SIG-M5 (cell line): ENCODE measurements at places on chromosomes 13 and 19.

DNA sequence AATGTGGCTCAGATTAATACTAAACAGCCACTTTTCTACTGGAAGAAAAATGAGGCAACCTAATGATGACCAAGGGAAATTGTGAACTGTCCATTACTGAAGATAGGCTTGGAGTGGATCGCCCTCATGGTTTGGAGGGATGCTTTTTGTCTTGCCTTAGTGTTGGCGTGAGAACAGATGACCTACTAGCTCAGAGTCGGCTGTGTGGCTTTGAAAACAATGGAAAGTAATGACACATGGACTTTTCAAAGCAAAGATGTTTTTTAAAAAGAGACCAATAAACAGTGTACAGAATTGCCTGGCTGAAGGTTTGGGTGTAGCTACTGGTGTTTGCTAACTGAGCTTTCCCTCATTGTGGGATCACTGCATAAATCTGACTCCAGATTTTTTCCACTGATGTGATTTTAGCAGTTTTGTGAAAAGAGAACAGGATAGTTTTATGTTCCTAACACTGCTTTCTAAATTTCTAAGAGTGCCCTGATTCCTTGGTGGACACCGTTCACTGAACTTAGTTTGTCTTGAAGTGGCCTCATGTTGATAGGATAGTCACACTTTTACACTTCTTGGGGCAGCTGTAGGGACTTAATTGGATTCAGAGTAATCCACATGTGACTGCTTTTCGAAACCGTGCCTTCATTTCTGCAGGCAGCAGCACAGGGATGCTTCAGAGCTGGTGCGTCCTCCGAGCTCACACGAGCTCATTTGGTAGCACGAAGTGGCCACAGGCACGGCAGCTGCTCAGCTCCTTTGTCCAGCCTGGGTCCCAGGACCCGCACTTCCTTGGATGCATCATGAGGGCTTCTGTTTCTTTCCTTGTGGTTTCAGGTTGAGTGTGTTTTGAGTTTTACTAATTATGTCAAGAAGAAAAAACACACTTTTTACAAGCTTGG lies 4.3 kb downstream of the CEBPG start:
- no peak for DNase-seq

GRCh38 chr13:100203696-100204367 lies 114.9 kb downstream of the PCCA start:
- DNase-seq: no peak

DNA sequence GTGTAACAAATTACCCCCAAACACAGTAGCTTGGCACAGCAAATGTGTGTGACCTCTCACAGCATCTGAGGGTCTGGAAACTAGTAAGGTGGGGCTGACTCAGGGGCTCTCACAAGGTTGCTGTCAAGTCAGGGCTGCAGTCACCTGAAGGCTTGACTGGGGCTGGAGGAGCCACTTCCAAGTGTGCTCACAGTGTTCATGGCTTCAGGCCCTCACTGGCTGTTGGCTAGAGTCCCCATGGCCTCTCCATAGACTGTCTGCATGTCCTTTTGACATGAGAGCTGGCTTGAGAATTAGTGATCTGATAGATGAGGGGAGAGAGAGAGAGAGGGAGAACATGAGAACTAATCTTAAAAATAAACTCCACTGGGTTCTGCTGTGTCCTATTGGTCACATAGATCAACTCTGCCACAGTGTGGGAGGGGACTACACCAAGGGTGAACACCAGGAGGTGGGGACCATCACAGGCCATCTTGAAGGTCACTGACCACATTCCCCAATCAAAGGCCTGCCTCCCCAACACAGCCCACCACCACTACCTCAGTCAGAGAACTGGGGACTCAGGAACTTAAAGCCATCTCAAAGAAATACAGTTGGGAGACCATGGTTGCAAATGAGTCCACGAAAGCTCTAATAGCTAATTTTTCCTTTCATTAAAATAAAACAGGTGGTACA lies 38.2 kb upstream of the KATNAL1 start:
- DNase-seq: no peak

DNA sequence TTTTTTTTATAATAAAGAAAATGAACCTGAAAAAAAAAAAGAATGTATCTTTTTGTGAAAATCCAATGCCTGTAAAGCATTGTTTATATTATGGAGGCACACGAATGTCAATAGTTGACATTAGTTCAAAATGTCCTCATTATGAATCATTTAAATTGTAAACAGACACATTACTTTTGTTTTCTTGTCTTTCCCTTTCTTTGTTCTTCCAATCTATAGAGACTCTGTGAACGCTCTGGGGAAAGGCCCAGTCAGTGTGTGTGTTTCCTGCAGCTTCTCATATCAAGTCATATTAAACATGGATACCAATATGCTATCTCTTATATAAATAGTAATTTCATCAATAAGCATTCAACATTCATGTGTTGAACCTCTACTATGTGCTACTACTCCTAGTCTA lies 193.1 kb downstream of the KCTD12 start:
- no peak for DNase-seq

DNA sequence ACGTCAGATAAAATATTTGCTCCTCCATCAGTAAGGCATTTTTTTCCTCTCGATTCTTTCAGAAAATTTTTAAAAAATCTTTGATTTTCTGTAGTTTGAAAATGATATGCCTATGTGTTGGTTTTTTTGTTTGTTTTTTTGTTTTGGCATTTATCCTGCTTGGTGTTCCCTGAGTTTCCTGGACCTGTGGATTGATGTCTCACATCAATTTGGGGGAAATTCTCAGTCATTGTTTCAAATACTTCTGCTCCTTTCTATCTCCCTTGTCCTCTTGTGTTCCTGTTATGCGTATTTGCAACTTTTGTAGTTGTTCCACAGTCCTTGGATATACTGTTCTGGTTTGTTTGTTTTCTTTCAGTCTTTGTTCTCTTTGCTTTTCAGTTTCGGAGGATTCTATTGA lies 18.8 kb upstream of the FLT1 start:
- DNase-seq: no peak

DNA sequence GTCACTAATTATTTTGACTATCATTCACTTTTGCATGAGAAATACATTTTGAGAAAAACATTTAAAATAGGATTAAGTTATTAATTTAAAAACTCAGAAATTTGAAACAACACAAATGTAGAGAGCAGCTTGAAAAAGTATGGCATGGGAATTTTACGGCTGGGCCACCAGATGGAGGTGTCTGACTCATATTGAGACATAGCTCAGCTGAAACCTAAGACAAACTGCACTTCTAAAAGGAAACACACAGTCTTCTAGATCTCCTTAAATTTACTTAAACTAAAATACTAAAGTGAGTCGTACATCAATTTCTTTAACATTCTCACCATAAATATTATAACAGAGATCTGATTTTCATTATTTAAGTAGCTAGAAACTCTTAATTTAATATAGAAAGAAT lies 41.9 kb upstream of the POSTN start:
- no peak for DNase-seq

GRCh38 chr13:25743421-25743820 lies 308.4 kb downstream of the SHISA2 start:
- no peak for DNase-seq

DNA sequence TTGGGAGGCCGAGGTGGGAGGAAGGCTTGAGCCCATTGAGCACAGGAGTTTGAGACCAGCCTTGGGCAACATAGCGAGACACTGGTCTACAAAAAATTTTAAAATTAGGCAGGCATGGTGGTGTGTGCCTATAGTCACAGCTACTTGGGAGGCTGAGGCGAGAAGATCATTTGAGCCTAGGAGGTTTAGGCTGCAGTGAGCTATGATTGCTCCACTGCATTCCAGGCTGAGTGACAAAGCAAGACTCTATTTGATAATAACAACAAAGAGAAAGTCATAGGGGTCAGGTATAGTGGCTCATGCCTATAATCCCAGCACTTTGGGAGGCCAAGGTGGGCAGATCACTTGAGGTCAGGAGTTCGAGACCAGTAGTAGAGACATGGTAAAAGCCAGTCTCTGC lies 4.6 kb upstream of the SLC44A2 start:
- no peak for DNase-seq

DNA sequence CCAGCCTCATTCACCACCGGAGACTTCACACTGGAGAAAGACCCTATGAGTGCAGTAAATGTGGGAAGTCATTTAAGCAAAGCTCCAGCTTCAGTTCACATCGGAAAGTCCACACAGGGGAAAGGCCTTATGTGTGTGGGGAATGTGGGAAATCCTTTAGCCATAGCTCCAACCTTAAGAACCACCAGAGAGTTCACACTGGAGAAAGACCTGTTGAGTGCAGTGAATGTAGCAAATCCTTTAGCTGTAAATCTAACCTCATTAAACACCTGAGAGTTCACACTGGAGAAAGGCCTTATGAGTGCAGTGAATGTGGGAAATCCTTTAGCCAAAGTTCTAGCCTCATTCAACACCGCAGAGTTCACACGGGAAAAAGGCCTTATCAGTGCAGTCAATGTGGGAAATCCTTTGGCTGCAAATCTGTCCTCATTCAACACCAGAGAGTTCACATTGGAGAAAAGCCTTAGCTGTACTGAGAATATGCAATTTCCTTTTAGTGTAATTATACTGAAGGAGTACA lies 8.8 kb downstream of the ZNF211 start:
- DNase-seq: no peak

DNA sequence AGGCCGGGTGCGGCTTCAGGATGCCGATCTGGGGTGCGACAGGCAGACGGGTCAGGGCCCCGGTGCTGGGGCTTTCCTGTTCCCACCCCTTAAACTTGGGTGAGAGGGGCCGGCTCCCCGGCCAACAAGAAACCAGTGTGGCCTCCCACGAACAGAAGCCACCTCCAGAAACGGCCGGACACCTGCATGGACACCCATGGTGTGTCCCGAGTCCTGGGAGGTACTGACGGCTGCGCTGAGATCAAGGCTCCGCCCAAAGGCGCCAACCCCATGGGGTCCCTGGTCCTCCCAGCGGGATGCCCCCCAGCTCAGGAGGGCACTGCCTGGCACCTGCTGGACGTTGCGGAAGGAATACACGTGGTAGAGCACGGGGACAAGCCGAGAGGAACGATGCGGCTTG lies 11.5 kb downstream of the POLRMT start:
- no peak for DNase-seq

- no peak for DNase-seq
Measured at GRCh38 chr13:109776575-109776974, 9.8 kb downstream of the IRS2 start.

DNA sequence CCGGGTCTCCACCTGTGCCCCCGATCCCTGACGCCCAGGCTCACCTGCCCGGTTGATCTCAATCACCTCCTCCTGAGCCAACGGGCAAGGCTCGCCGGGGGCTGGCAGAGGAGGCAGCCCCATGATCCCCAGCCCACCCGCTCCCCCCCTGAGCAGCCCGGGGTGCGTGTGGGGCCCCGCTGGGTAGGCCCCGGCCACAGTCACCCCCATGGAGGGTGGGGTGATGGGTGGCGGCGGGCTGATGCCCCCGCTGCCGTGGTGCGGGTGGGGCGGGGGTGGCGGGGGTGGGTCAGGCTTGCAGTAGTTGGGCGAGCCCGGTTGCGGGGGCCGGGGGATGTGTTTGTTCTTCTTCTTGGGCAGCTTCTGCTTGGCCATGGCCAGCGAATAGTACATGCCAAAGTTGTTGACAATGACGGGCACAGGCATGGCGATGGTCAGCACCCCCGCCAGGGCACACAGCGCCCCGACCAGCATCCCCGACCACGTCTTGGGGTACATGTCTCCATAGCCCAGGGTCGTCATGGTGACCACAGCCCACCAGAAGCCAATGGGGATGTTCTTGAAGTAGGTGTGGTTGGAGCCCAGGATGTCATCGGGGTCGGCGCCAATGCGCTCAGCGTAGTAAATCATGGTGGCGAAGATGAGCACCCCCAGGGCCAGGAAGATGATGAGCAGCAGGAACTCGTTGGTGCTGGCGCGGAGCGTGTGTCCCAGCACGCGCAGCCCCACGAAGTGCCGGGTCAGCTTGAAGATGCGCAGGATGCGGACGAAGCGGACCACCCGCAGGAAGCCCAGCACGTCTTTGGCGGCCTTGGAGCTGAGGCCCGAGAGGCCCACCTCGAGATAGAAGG lies 6.0 kb downstream of the KCNC3 start:
- no peak for DNase-seq

GRCh38 chr19:16604615-16605014 lies 23.4 kb downstream of the MED26 start:
- DNase-seq: no peak

- no peak for DNase-seq
Measured at GRCh38 chr13:113119822-113120189, 2.8 kb upstream of the F10 start.

- no peak for DNase-seq
Measured at GRCh38 chr13:41520660-41521630, 63.6 kb downstream of the RGCC start.
